ENCODE measurements at places on chromosomes 7 and 10. TPM values are rescaled to one million over a fixed set of nuclear protein-coding genes. Genes with fewer than 3 reads are reported as not detected.

DNA sequence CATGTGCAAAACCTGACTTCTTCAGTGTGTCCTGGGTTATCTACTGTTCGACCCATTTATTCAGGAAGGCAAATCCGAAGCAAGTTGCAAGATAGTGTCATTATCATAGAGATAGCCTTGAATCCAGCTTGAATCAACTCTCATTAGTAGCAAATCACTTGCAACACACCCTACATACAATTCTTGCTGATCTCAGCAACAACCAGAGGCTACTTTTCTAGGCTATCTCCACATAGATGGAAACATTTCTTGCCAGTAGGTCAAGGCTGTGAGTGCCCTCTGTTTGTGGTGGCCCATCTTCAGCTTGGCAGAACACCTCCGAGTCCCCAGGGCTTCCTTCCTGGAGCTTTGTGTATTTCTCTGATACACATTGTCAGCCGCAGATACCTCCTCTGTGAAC is 12.0 kb downstream of the UBTD1 start:
- DNase-seq = no peak

IFIT3 gene
- total RNA-seq = 1.8 TPM

DNA sequence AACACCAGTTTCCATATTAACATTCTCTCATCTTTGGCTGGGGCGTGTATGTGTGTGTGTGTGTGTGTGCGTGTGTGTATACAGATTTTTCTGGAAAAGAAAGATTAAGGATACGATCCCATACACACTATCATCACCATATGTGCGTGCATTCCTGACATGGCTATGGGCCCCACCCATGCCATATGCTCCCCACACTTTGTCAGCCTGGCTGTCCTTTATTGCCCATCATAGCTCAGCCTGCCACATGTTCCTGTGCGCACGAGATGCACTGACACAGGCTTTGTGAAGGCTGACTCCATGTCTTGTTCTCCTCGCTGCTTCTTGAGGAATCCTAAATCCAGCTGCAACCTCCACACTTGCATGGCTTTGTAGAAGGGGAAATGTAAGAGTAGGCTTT is 984.1 kb downstream of the LRMDA start:
- DNase-seq = no peak

GRCh38 chr10:120761951-120762350 is 89.2 kb upstream of the WDR11 start:
- no peak for DNase-seq

CDC14C gene
- not detected for total RNA-seq

AHR gene
- 39.4 TPM for total RNA-seq

GRCh38 chr7:64959072-64959747 is 31.6 kb downstream of the ZNF117 start:
- no peak for DNase-seq

SEMA3A gene
- 55.4 TPM for total RNA-seq

GRCh38 chr7:156827587-156828203 is 65.3 kb downstream of the LMBR1 start:
- DNase-seq = no peak

LZTS2 gene
- total RNA-seq = 54.8 TPM

GRCh38 chr10:15539262-15539661 is 168.2 kb upstream of the FAM171A1 start:
- DNase-seq = no peak

PRPS1L1 gene
- total RNA-seq = not detected

TMEM229A gene
- total RNA-seq = 0.88 TPM

DNA sequence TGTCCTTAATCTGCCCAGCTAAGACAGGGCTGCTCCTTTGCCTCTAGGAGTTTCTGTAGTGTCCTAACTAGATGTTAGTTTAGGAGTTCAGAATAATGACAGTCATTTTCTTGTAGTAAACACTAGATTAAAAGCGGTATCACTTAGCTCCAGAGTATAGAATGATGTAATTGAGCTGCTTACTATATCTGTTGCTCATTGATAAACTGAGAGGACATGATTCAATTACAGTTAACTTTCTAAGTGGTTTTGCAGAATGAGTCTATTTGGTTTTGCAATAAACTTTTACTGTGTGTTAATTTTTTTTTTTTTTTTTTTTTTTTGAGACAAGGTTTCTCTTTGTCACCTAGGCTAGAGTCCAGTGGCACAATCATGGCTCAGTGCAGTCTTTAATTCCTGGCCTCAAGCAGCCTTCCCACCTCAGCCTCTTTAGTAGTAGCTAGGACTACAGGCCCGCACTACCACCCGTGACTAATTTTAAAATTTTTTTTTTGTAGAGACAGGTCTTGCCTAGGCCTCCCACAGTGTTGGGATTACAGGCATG is 1.8 kb downstream of the STMP1 start:
- no peak for DNase-seq

DNA sequence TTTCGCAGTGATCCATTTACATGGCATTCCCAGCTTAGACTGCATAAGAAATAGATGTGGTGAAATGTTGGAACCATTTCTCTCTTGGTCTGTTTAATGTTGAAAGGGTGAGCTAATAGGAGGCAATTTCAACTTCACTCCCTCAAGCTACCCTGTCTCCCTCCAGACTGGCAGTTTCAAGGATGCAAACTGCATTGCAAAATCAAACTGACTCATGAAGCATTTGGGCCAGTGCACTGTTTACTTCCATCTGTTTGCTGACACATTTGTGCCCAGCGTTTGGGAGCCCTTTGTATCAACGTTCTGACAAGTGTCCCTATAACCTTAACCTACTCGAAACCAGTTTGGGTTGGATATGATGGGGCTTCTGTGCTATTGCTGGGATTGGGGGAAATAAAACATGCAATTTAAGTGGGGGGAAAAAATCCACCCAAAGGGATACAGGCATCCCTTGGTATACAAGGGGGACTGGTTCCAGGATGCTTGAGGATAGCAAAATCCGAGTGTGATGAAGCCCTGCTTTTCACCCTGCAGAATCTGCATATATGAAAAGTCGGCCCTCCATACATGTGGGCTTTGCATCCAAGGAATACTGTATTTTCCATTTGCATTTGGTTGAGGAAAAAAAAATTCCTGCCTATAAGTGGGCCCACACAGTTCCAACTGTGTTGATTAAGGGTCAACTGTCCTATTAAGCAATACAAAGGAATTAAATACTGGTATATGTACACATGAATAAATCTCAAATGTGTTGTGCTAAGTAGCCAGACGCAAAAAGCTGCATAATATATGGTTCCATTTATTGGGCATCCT is 15.6 kb downstream of the RHEB start:
- no peak for DNase-seq
